ENCODE measurements at places on chromosomes 4 and X.
A peak's percentile ranks its signal among the peaks of the same experiment; 100 is the strongest.

DNA sequence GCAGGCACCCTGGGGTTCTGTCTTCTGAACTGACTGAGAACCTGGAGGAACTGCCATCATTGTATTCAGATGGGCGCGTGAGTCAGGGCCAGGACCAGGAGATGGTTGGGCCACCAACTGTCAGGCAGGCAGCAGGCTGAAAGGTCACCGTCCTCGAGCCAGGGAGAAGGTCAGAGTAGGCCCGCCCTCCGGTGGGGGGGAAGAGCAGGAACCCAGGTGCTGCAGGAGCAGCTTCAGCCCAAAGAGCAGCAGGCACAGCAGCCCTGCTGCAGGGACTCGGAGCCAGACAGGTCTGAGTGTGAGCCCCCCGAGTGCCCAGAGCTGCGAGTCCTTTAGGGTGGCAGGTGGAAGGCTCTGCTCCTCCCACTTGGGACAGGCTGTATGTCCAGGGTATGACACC is 26.4 kb downstream of the WFS1 start:
- DNase-seq = no peak

DNA sequence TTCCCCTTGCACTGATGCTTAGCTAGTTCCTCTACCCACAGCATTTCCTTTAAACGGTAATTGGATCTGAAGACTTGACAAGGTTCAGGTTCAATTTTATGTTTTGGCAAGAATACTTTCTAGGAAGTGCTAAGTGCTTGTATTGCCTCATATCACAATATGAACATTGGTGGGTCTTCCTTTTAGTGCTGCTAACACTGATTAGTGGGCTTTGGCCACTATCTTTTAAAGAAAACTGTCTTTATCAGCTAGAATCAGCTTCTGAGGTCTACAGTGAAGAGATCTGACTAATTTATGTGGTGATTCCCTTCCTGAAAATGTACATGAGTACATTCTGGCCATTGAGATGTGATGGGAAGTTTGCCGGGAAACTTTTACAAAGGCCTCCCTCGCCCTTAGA is 316.7 kb upstream of the KLF3 start:
- no peak for DNase-seq

- no peak for DNase-seq
Observed at GRCh38 chrX:134144231-134144630, 92.8 kb upstream of the CCDC160 start.

- no peak for DNase-seq
Observed at GRCh38 chrX:6954836-6955235, 192.7 kb upstream of the STS start.

DNA sequence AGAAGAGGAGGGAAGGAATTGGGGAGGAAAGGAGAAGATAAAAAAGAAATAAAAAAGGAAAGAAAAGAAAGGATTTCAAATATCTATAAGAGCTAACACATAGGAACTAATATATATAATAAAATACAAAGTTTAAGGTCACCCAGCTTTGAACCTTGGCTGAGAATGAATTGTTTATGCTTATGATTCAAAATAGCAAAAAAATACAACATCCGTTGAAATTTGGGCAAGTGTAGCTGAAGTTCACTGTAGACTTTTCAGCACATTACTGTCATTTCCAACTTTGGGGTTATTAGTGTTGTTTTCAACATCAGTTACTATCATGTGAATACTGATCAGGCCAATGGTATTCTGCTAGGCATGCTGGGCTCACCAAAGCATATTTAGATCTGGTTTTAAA is 395.2 kb upstream of the INTU start:
- DNase-seq = no peak

DNA sequence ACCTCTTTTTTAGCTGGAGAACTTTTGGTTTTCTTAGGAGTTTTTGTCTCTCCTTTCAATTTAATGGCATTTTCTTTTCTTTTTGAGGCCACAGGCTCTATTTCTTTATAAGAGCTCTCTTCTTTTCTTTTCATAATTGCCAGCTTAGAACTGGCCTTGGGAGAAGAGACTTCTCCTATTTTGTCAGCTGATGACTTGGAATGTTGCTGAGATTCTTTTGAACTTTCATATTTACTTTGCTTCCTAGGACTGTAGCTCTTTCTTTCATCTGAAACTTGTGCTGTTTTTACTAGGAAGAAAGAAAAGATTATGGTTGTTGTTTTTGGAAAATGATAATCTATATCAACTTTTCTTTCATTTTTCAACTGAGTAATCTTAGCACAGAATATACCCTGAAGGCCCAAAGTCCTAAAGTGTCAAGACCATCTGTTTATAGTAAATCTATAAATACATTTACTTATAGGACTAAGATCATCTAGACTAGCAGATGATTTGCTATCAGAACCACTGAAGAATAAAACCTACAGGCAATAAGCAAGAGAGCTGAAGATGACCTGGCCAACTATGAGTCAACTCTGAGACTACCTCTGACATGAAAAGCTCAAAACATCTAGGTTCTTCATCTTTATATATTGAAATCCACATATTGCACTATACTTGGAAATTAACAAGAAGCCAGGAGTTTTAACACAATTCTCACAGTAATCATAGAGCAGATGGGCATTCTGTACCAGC is 45.6 kb downstream of the RFC1 start:
- no peak for DNase-seq

DNA sequence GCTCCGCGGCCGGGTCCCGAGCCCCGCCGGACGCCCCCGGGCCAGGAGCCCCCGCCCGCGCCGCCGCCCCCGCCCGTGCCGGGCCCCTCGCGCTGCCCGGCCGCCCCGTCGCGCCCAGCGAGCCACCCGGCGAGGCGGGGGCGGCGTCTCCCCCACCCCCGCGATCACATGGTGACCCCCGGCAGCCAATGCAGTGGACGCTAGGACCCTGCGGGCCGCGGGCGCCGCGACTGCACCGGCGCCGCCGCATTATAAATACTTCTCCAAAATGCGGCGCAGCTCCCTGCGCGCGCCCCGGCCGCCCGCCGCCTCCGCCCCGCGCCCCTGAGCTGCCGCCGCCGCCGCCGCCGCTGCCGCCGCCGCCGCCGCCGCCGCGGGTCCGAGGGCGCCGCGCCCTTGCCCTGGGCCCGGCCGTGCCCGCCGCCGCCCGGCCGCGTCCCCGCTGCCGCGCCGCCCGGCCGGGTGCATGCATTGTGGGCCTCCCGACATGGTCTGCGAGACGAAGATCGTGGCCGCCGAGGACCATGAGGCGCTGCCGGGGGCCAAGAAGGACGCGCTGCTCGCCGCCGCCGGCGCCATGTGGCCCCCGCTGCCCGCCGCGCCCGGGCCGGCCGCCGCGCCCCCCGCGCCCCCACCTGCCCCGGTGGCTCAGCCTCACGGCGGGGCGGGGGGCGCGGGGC is at the start of gene NAT8L:
Gene NAT8L (plus strand): TSS at position 282 of the 680 bp plus-strand sequence. CDS start 185 bp downstream, at position 467.
- DNase-seq = no peak

DNA sequence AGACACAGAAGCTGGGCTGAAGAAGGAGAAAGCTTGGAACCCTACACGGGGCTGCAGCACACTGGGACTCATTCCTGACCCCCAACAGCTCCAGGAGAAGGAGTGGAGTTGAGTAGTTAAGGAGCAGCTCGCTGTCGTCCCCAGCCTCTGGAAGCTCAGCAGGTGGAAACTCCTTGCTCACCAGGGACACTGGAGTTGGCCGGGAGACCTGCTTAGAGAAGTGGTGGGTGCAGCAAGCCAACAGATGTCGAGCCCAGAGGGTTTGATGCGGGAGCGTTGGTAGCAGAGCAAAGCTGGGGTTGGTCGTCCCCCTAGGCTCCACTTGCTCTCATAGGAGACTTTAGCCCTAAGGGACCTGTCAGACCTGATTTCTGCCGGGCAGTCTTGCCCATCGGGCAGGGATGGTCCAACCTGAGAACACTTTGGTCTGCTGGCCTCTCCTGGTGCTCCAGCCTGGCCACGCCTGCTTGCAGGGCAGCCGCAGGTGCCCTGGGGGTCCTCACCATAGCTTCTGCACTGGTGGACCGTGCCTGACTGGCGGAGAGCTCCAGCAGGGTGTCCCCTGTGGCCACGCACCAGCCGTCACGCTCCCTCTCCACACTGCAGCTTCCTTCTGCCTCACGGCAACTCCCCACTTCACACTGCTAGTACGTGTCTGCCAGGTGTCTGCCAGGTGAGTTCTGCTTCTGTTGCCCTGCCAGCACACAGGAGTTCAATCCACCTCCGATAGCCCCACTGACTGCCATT is 353.7 kb downstream of the GASK1B start:
- no peak for DNase-seq

DNA sequence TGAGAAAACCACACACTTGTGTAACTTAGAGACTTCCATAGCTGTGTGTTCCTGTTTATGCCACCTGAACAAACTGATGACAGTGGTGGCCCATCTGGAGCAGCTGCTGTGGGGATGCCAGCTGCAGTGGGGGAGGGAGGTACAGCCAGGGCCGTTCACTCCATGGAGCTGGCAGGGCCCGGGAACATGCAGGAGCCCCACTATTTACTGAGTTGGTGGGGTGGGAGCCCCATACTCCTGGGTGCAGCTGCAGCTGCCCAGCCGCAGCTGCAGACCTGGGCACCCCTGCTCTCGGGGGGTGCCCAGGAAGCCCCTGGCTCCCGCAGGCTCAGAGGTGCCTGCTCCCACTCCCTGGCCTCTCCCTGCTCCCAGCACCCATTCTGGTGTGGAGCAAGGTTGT is 398.6 kb upstream of the RASGEF1B start:
- DNase-seq = no peak

- peak; percentile 20 for DNase-seq
Observed at GRCh38 chr4:3037957-3038461, 36.3 kb downstream of the HTT-AS start.

GRCh38 chrX:13506574-13506973 is 62.8 kb upstream of the EGFL6 start:
- DNase-seq = peak; percentile 71

DNA sequence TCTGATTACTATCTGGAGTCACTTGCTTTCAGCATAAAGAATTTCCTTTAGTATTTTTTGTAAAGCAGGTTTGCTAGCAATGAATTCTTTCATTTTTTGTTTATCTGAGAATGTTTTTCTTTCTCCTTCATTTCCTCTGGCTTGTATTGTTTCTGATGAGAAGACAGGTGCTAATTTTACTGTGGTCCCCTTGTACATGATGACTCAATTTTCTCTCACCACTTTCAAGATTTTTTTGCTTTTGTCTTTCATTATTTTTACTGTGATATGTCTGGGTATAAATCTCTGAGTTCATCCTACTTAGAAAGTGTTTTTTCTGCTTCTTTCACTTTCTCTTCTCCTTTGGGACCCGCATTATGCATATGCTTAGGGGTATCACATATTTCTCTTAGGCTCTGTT is 62.6 kb downstream of the PKD2 start:
- no peak for DNase-seq

DNA sequence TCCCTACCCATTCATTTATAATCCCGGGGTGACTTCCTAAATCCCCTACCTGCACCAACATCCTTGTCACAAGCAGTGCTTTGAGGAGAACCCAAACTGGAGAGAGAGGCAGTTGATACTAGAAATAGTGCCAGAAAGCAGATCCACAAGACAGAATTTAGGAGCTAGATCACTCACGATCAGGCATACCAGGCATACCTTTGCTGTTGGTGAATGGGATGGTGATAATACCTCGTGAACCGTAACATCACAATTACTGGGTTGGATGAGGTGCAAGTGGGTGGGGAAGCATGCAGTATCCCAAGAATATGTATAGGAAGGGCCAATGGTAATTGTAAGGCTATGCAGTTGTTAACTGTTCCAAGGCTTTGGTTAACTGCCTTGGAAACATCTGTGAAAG is 129.3 kb downstream of the TMA16 start:
- DNase-seq = no peak

- DNase-seq = no peak
Observed at GRCh38 chrX:119177278-119177677, 49.7 kb upstream of the KIAA1210 start.

All from CD4-positive, alpha-beta T cell treated with Interleukin-17A for 4 hours (primary cell).